CD4-positive, alpha-beta T cell treated with Interleukin-17A for 4 hours (primary cell): ENCODE measurements at places on chromosomes 1 and 21.

- DNase-seq: no peak
These were observed 29.4 kb downstream of the FOXJ3 start for GRCh38 chr1:42305639-42306038.

GRCh38 chr1:119648620-119649004 is 546 bp upstream of the ZNF697 start:
- no peak for DNase-seq

GRCh38 chr1:13570924-13571323 is 12.7 kb upstream of the PDPN start:
- no peak for DNase-seq

GRCh38 chr1:93255222-93256079 is 74.9 kb downstream of the CCDC18 start:
- no peak for DNase-seq

DNA sequence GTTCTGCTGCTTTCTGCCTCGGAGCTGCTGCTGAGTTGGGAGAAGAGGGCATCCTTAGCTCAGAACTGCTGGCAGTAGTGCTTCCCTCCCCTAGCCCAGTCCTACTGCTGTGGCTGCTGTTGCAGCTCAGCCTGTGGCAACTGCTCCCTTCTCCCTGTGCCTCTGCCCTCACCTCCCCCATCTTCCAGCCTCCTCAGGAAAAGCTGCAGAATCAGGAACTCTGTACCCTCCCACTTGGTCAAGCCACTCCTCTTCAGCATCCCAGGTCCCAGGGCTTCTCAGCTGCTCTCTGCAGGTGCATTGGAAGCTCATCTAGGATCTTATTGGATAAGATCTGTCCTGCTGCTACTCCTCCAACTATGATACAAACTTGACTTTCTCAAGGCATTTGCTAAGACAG is 316.7 kb downstream of the BRINP2 start:
- DNase-seq: no peak

DNA sequence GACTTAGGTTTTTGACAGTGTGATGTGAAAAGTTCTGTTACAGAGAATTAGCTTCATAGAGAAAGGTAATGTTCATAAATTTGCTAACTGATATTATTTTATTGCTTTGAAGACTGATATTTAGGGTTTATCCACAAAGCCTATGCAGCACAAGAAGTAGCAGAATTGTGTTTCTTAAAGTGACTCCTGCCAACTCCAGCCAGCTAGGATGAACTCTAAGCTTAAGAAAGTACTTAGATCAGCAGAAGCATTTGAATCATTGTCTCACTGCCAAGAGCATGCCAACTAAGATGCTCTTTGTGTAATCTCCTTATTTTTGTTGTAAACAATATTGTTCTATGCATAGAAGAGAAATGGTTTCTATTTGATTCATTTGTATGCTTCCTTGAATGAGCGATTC is 589.4 kb upstream of the ADGRL4 start:
- DNase-seq: no peak

DNA sequence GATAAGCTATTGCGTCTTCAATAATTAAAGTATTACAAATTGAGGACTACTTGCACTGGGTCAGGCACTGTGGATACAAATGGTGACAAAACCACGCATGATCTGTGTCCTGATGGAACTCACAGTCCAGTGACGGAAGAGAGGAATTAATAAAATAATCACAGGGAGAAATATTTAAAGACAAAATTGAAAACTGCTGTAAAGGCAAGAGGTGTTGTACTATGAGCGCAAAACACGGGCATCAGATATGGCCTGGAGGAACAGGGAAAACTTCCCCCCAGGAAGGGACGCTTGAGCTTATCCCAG is 16.6 kb upstream of the SLAMF6 start:
- DNase-seq: no peak

DNA sequence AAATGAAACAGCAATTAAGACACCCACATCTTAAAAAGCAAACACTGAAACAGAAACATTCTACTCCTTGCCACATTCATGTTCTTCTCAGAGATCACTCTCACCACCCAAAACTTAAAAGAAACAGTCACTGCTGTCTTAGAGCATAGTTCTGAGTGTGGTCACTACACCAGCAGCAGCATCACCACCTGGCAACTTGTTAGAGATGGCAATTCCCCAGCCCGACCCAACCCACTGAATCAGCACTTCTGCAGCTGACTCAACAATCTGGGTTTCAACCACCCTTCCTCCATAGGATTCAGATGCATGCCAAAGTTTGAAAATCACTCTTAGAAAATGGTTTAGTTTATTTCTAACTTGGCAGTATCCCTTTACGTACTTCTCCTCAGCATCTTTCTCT is 126.1 kb downstream of the CDC42BPA start:
- no peak for DNase-seq
